Activated naive CD8-positive, alpha-beta T cell treated with anti-CD3 and anti-CD28 coated beads, Interleukin-2, amount 50 U/mL, for 16 hours (primary cell): ENCODE measurements at places on chromosomes 13 and 19.

GRCh38 chr19:8377598-8377997 is 12.6 kb upstream of the RAB11B start:
- DNase-seq: no peak

- no peak for DNase-seq
Observed at GRCh38 chr19:10557603-10558197, 8.1 kb downstream of the KRI1 start.

GRCh38 chr13:80010846-80011245 is 330.1 kb downstream of the SPRY2 start:
- no peak for DNase-seq

GRCh38 chr19:43769256-43769655 is 11.5 kb downstream of the KCNN4 start:
- no peak for DNase-seq

DNA sequence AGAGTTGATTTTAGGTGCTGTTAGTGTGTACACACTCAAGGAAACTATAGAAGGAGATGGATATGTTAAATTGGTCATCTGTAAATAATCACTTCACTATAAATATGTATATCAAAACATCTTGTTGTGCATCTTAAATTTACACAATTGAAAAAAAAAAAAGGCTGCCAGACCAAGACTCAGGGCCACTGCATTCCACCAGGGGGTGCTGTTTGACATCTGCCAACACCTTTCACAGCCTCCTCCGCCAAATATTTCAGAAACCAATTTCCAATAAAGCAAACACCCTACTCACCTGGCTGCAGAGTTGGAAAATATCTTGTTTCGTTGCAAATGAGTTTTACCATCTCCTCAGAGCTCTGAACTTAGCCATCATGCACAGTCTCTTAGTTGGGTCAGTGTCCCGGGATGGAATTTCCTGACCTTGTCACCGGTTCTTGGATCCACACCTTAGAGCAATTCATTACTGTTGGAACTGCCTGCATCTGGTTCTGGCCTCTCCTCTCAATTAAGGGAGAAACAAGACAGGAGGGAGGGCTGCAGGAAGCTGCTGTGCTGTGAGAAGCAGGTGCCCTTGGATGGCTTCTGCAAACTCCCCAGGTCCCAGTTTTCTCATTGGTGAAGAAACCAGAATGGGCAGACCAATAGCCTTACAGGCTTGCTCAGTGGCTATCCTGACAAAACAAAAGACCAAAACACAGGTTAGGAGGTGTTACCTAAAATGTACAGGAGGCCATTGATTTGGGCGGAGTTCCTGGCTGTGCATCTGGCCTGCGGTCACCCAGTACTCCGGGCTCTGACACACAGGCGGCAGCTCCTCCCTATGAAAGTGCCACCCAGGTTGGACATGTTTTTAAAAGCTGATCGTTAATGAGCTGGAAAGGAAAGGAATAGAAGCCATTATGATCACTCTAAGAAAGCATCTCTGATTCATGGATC is 746.6 kb downstream of the UQCRFS1 start:
- DNase-seq: peak; percentile 27

DNA sequence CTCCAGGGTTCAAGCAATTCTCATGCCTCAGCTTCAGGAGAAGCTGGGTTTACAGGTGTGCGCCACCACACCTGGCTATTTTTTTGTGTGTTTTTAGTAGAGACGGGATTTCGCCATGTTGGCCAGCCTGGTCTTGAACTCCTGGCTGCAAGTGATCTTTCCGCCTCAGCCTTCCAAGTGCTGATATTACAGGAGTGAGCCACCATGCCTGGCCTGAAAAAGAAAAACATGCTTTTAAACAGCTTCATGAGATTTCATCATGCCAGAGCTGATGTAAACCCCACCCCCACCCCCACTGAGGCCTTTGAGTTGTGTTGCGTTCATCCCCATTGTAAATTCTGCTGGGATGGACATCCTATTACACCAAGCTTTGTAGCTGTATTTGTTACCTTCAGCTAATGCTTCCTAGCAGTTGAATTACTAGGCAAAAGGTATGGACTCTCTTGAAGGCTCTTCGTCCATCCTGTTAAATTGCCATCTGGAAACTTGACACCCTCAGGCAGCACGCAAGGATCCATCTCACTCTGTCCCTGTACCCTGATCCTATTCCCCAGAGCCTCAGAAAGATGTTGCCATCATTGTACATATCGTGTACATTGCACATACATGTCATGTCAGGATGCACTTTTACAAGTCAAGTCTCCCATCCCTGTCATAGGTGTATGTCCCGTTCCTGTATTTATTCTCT is 47.3 kb downstream of the NFIX start:
- DNase-seq: no peak

GRCh38 chr13:111977179-111977506 is 89.8 kb upstream of the SOX1 start:
- no peak for DNase-seq

DNA sequence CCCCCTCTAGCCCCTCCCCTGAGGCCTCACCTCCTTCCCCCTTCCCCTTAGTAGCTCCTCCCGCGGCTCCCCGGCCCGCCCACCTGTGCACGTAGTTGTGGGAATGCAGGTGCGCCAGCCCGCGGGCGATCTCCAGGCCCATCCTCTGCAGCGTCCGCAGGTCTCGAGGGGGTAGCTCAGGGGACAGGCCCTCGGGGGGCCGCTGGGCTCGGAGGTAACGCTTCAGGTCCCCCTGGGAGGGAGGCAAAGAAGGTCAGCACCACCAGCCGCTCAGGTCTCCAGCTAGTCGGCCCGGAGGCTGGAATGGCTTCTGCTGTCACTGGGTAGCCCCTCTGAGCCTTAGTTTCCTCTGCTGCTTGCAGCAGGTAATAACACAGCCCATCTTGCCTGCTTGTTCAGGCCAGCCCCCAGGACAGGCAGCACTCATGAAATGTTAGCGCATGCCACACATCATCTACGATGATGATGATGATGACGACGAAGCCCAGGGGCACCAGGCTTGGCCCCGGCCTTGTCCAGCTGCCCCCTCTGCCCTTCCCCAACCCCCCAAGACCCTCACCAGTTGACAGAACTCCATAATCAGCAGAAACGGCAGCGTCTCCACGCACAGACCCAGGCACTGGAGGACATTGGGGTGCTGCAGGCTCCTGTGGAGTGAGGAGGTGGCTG is 9.2 kb downstream of the LMTK3 start:
- peak; percentile 31 for DNase-seq

- DNase-seq: no peak
Observed at GRCh38 chr13:27080018-27080948, 91.3 kb downstream of the USP12 start.

DNA sequence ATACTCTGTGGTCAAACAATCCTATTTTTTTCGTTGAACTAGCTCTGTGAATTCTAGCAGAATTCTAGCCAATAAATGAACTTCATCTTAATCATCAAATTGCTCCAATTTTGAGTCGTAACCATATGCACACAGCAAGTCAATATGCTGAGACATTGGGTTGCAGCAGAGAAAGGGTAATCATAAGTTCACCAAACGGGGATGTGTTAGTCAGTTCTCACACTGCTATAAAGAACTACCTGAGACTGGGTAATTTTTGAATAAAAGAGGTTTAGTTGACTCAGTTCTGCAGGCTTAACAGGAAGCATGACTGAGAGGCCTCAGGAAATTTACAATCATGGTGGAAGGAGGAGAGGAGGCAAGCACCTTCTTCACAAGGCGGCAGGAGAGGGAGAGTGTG is 67.7 kb upstream of the ABCC4 start:
- DNase-seq: no peak

DNA sequence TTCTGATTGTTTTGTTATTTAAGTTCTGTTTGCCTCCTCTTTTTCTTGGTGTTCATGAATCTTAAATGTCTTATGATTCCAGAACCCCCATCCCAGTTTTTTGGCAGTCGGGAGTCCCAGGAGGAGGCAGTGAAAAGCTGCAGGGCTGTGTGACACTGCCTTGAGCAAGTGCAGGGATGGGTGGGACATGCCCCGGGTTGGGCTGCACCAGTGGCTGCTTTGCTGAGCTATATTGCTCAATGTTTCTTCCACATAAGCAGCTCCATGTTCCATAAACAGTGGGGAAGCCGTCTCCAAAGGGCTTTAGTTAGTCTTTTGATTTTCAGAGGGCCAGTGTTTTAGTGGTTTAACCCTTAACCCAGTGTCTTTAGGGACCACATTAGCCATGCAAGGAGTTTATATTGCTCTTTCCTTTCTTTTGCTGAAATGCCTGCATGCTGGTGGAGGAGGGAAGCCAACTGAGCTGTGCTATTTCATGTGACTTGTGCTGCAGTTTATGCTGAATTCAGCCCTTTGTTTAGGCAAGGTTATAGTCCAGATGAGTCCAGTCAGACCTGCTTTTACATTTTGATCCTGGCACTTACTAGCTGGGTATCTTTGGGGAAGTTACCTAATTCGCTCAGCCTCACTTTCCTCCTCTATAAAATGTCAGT is 13.1 kb downstream of the ATP8A2 start:
- DNase-seq: no peak

DNA sequence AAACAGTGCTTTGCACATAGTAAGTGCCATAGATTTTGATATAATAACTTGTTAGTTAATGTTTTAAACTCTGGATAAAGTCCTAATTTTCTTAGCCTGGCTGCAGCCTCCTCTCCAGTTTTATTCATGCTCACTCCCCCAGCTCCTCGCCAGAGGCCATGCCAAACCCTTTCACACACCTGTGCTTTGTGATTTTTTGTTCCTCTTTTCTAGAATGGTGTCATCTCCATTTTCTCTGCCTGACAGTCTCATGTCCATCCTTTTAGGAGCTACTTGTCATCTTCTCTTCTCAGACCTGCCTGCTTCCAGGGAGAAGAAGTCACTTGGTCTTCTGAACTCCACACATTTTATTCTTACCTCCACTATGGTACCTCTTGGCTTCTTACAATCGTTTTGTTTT is 55.8 kb upstream of the SPATA13 start:
- DNase-seq: no peak
